ENCODE measurements at places on chromosomes 2 and 18.

- DNase-seq = no peak
Observed at GRCh38 chr2:11850082-11850481, 103.7 kb downstream of the LPIN1 start.

- DNase-seq = no peak
Observed at GRCh38 chr2:12694990-12695774, 21.6 kb upstream of the TRIB2 start.

GRCh38 chr2:74746480-74746879 lies 87.4 kb upstream of the HK2 start:
- no peak for DNase-seq

GRCh38 chr2:42196403-42197267 lies 27.5 kb downstream of the EML4 start:
- DNase-seq = no peak

DNA sequence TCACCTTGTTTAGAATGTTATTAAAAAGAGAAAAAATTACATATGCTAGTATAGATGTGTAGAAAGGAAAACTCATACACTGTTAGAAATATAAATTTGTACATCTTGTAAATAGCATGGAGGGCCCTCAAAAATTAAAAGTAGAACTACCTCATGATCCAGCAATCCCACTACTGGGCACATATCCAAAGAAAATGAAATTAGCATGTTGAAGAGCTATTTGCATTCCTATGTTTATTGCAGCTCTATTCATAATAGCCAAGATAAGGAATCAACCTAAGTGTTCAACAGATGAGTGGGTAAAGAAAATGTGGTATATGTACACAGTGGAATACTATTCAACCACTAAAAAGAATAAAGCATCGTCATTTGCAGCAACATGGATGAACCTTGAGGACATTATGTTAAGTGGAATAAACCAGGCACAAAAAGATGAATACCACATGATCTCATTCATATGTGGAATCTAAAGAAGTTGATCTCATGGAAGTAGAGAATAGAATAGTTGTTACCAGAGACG lies 251.5 kb upstream of the THUMPD2 start:
- DNase-seq = no peak

- no peak for DNase-seq
Observed at GRCh38 chr2:62216113-62216512, 20.2 kb downstream of the B3GNT2 start.

- no peak for DNase-seq
Observed at GRCh38 chr2:47300609-47301276, 102.2 kb upstream of the MSH2 start.

GRCh38 chr2:231533777-231534125 lies 3.5 kb upstream of the NMUR1 start:
- DNase-seq = no peak

GRCh38 chr2:211157856-211158463 lies 601.6 kb downstream of the CPS1 start:
- peak; percentile 39 for DNase-seq

- DNase-seq = no peak
Observed at GRCh38 chr2:3198119-3198518, 179.5 kb downstream of the EIPR1 start.

DNA sequence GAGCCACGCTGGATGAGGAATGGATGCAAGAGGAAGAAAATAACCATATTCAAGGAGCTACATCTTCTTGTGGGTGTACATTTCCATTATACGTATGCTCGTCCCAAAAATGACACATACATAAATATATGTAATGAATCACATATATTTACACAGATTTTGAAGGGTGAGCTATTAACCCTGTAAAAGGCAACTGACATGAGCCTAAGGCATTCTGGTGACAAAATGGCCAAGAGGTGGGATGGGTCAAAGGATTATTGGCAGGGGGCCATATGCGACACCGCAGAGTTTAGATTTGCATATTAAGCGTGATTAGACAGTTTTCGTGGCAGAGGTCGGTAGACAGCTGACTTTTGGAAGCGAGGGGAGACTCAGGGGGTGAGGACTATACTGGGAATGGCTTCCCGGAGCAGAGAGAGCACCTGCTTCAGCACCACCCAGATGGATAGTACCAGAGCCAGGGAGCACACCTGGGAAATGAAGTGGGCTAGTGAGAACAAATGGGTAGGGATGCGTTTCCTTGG lies 431 bp upstream of the CNRIP1 start:
- DNase-seq = peak; percentile 57

DNA sequence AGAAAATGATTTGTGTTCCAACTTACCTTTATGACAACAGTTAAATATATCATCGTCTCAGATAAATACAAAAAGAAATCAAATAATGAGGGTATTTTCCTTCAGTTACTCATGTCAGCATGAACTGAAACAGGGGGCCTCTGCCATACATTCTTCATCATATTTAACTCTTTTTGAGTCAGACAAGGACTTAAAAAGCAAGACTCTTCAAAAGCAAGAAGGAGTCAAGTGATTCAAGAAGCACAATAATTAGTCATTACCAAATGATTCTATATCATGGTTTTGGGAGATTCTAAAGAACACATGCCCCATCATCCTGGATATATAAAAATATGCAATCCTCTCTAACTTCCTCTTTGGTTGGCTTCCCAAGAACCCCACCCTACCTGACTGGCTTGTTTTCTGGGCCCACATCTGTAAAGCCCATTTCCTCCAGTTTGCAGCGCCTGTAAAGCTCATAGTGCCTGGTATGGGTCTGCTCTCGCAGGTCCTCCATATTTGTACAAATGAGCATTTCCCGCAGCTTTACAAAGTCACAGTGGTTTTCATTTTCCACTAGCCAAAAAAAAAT lies 49.7 kb downstream of the SEPTIN10 start:
- no peak for DNase-seq

DNA sequence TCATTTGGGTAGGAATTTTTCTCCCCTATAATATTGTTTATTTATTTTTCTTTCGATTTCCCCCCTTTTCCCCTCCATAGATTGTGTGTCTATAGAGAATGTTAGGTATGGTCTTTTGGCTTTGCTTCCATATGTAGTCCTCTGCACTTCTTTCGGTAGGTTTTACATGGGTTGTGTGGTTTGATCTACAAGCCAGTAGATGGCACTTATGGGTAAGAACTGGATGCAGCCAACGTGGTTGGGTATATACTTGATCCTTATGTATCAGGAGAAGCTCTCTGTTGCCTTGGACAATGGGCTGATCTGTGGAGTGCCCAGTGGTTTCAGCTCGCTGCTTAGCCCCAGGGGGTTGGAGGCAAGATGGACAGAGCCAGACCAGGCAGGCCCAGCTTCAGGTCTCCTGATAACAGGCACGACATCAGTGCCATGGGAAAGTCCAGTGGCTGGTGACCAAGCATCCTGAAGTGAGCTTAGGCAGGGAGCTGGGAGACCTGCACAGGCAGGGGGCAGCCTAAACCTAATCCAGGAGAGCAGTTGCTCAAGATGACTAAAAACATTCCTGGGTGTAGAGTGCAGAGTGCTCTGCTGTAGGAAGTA lies 488.3 kb downstream of the CCDC85A start:
- no peak for DNase-seq

DNA sequence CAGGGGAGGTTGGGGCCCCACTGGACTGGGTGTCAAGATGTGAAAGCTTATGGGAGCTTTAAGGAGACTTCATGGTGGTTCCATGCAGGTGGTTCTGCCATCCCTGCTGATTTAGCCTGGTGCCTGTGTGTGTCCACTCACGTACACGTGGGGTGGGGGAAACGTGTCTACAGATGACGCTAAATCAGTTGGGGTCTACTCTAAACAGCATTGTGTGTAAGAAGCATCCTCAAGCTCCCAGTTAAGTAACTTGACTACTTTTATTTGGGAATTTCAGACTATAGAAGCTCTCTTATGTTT lies 47.1 kb downstream of the BCL2L11 start:
- DNase-seq = no peak

DNA sequence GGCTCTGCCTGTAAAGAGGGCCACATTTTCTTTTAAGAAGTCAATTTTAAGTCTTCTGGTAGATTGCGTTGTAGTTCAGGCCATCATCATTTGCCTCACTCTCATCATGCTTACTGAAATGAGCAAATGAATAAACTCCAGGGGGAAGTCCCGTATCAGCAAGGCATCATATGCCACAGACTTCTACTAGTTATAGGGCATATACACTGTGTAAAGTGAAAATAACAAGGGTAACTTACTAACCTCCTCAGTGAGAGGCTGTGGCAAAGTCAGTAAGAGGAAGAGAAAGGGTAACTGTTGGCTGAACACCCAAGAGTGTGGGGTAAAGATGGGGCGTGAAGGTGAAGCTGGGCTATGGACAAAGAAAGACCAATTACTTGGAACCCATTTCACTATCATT lies 456.2 kb downstream of the SPAG16 start:
- no peak for DNase-seq
